Cerebellum (tissue), 4 donors: ENCODE measurements at places on chromosomes 7 and 10. TPM values are rescaled to one million over a fixed set of nuclear protein-coding genes. Genes with fewer than 3 reads are reported as not detected.

The TRIL gene
- 24.3 TPM for total RNA-seq

DNA sequence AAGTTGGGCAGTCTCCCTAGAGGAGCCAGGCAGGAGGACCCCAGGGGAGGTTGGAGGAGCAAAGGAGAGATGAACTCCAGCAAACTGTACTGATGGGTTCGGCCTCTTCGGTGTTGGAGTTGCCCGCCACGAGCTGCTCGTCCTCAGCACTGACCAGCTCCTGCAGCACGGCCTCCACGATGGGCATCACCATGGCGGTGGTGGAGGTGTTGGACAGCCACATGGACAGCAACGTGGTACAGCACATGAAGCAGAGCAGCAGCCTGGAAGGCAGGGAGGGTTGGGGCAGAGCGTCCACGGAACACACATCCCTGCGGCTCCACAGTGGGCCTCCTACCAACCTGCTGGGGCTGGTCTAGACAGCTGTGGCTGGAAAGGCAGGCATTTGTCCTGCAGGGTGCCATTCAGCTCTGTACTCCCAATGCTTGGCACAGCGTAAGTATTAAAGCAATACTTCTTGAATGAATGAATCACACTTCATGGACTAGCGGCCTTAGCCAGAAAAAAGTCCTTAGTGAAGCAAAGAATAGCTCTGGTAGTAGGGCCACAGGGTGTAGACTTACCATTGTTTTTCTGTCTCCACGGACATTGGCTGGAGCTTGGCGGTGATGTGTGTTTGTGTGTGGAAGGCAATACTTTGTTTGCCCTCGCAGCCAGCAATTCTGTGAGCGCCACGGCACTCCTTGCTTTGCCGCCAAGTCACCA, 21.8 kb downstream of the SLC13A4 start:
- DNase-seq, result no peak

DNA sequence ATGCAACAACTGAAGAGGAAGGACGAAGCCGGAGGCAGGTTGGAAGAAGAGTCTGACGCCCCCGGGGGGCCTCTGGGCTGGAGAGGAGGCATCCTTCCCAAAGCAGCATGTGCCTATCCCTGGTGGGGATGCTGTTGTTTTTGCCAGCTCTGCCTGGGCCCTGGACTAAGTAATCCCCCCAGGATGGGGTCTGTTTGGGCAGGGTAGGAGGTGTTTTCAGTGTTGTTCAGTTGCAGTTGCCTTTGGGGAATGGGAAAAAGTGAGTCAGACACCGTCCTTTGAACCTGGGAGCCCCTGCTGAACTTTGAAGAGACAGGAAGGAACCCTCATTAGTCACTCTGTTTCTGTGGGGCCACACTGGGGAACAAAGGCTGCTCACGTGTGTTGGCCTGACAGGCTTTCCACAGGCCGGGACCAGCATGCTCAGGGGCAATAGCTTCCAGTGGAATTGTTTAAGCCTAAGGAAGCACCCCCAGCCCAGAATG, 35.2 kb upstream of the GDF10 start:
- no peak for DNase-seq

- no peak for DNase-seq
Observed at GRCh38 chr10:131686781-131687420, 213.9 kb upstream of the PPP2R2D start.

The ZNF467 gene
- 3.2 TPM for total RNA-seq

- no peak for DNase-seq
Observed at GRCh38 chr7:64867863-64868440, 35.1 kb upstream of the ZNF273 start.

DNA sequence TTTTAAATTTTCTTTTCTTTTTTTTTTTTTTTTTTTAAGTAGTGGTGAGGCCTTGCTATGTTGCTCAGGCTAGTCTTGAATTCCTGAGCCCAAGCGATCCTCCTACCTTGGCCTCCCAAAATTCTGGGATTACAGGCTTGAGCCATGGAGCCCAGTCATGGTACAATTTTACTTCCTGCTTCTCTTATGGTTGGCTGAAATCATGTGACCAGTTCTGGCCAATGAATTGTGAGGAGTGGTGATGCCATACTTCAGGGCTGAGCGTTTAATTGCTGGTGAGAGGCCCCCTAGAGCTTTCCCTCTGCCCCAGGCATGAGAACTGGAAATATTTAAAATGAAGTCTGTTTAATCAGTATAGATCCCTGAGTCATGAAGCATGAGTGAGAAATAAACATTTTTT, 22.2 kb upstream of the BAIAP2L1 start:
- DNase-seq, result no peak

- no peak for DNase-seq
Observed at GRCh38 chr10:117661316-117661715, 118.8 kb downstream of the EMX2 start.

GRCh38 chr7:140059273-140060242, 3.2 kb downstream of the PARP12 start:
- no peak for DNase-seq

The GGCT gene
- 16.0 TPM for total RNA-seq

- no peak for DNase-seq
Observed at GRCh38 chr7:55517191-55517633, 55.1 kb downstream of the VOPP1 start.
